ENCODE measurements at places on chromosomes 5 and 9. TPM values are rescaled to one million over a fixed set of nuclear protein-coding genes. Genes with fewer than 3 reads are reported as not detected.

Gene CTXN3
- polyA plus RNA-seq = not detected

Gene TMEM250
- polyA plus RNA-seq = 0.52 TPM

Gene GNA14
- polyA plus RNA-seq = 7.1 TPM

Gene PCDHGA7
- 1.8 TPM for polyA plus RNA-seq

Gene RICTOR
- polyA plus RNA-seq = 78.1 TPM

Gene GABRP
- polyA plus RNA-seq = 0.38 TPM

Gene IL9
- not detected for polyA plus RNA-seq

Gene C9
- 0.08 TPM for polyA plus RNA-seq

Gene SLC6A3
- polyA plus RNA-seq = not detected

Gene SAXO1
- polyA plus RNA-seq = not detected

Gene FAM221B
- not detected for polyA plus RNA-seq

Gene IL5
- polyA plus RNA-seq = not detected

Gene CNTNAP3B
- polyA plus RNA-seq = 6.5 TPM

Gene FST
- not detected for polyA plus RNA-seq

Gene IFNB1
- polyA plus RNA-seq = not detected

Gene IL17B
- not detected for polyA plus RNA-seq

Gene NEK6
- 1.5 TPM for polyA plus RNA-seq

Gene PCDHA9
- polyA plus RNA-seq = 0.16 TPM

Gene DDX4
- not detected for polyA plus RNA-seq

Gene HK3
- polyA plus RNA-seq = 1.5 TPM

Gene CDX1
- not detected for polyA plus RNA-seq

Gene QRFP
- polyA plus RNA-seq = not detected

Gene IFNK
- not detected for polyA plus RNA-seq

Gene PIP5KL1
- polyA plus RNA-seq = not detected

Gene PCDHGB4
- 2.1 TPM for polyA plus RNA-seq

Gene ORM2
- polyA plus RNA-seq = not detected

Gene C5orf63
- 28.9 TPM for polyA plus RNA-seq

Gene PCDHA13
- polyA plus RNA-seq = 31.9 TPM

Gene TNIP1
- polyA plus RNA-seq = 1.4 TPM

Gene SV2C
- 53.8 TPM for polyA plus RNA-seq

Gene RNF183
- polyA plus RNA-seq = not detected

Gene GPRIN1
- polyA plus RNA-seq = 2.2 TPM

Gene ICE1
- polyA plus RNA-seq = 8.4 TPM

Gene PHYHD1
- not detected for polyA plus RNA-seq

Gene TOR4A
- polyA plus RNA-seq = not detected

Gene BTNL9
- polyA plus RNA-seq = not detected

Gene SPATA6L
- 0.65 TPM for polyA plus RNA-seq

Gene OMD
- 3.0 TPM for polyA plus RNA-seq

Gene ADCY2
- polyA plus RNA-seq = 5.6 TPM

Gene PARP8
- polyA plus RNA-seq = 5.4 TPM

Gene CNTFR
- 0.66 TPM for polyA plus RNA-seq

Gene OXCT1
- 79.4 TPM for polyA plus RNA-seq

Gene IFNA2
- polyA plus RNA-seq = 0.22 TPM

Gene AQP3
- 3.4 TPM for polyA plus RNA-seq

Gene ARID3C
- polyA plus RNA-seq = not detected

Gene HEMGN
- polyA plus RNA-seq = not detected

Gene HMGCS1
- polyA plus RNA-seq = 101 TPM

Gene KCTD16
- 11.7 TPM for polyA plus RNA-seq

Gene OR2Y1
- not detected for polyA plus RNA-seq

Gene PRDM9
- polyA plus RNA-seq = not detected

Gene CEL
- polyA plus RNA-seq = 0.09 TPM

Gene F2RL2
- polyA plus RNA-seq = not detected

Gene ZMYND19
- 7.3 TPM for polyA plus RNA-seq

Gene ATP10B
- polyA plus RNA-seq = 9.2 TPM

Gene TRIM7
- polyA plus RNA-seq = not detected

Gene CREB3
- polyA plus RNA-seq = 17.7 TPM

Gene SPINK4
- not detected for polyA plus RNA-seq

Gene KIF12
- not detected for polyA plus RNA-seq

Gene TAF1L
- polyA plus RNA-seq = not detected

Gene RNF208
- 5.0 TPM for polyA plus RNA-seq

Data from Purkinje cell (primary cell).